GM12892 (cell line): ENCODE measurements at places on chromosomes 3 and 15.

GRCh38 chr3:122030381-122031122 lies 8.5 kb upstream of the ILDR1 start:
- no peak for DNase-seq

GRCh38 chr3:79367066-79367465 lies 400.7 kb downstream of the ROBO1 start:
- no peak for DNase-seq

DNA sequence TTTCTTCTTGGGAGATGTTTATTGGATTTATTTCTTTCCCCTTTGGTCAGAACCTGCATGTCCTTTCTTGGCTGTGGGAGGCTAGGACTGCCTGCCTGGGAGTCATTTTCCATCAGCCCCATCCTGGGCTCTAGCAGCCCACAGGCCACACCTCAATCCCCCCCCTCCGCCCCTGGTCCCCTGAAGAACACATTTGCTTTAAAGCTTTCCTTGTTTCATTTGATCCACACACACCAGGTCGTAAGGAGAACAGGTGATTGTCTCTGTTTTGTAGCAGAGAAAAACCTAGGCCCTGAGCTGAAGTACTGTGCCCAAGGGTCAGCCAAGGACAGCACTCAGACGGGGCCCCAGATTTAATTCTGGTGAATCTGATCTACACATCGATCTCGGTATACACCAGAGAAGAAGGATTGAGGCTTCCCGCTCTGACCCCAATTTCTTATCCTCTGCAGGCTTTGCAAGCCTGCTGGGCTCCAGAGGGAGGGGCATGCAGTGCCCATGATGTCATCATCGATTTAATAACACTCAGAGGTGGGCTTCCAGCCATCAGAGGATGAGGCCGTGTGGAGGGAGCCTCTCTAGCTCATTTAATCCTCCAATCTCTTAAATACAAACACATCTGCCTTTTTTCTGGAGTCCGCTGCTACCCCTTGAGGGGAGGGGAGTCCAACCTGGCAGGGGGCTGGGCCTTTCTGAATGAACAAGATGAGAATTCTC lies 1.7 kb upstream of the CLN6 start:
- no peak for DNase-seq

GRCh38 chr3:46690798-46691197 lies 2.7 kb downstream of the ALS2CL start:
- no peak for DNase-seq

DNA sequence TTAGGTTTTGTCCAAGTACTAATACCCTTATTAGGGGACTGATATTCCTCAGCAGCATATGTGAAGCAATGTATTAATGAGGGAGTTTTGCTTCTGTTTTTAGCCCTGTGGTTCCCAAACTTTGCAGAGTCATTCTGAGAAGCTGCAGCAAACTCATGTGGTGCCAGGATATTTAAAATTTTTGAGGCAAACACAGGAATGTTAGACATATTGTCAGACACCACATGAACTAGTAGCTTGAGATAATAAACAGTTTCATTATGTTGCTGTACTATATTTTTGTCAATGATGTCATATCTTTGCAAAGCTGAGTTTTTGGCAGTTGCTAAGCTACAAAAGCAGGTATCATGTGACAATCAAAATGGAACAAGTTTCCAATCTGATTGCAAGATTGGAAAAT lies 36.6 kb downstream of the ATP6V1A start:
- no peak for DNase-seq

DNA sequence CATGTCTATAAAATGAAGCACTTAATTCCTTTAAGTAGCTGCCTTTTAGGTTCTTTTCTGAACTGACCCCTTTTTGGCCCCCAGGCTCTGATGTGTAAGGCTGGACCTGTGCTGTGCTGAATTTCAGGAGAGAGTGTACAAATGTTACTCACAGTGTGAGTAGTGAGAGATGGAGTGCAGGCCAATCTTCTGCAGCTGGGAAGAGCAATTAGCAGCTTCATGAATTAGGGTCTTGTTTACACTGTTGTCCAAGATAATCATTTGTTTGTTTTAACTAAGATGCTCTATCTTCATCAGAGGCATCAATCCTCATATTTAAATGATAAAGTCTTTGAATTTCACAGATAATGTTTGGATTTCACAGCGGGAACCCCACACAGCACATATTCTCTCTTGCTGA lies 19.4 kb downstream of the ARPP21 start:
- DNase-seq, result no peak

- no peak for DNase-seq
Measured at GRCh38 chr15:74793135-74794028, 11.5 kb downstream of the CSK start.

DNA sequence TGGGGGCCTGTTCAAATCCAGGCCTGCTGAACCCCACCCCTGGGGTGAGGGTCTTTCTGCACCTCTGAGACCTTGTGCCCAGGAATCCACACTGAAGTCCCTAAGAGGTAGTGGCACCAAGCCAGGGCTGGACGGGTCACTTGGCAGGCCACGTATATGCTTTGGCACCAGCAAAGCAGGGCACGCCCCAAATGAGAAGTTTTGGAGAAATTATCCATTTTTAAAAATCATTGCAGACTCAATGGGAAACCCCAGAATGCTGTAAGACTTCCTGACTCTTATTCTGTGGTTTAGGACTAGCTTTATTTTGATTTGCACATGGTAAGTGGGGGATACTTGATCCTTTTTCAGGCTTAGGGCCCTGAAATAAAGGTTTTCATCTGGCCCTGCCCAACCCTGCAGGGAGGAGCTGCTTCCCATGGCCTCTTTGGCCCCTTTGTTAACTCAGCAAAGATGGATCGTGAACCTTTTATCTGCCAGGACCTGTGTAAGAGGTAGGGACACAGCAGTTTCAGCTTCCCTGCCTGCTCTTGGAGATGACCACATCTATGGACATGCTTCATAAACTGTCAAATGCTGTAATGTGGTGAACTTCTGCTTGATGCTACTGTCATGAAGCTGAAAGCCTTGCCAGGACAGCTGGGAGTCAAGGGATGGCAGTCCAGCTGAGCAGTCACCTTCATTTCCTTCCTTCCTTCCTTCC lies 88.0 kb downstream of the HMG20A start:
- no peak for DNase-seq

GRCh38 chr3:113751141-113751540 lies 4.3 kb downstream of the ATP6V1A start:
- no peak for DNase-seq

- no peak for DNase-seq
Measured at GRCh38 chr3:60351481-60351880, 899.8 kb downstream of the FHIT start.

- no peak for DNase-seq
Measured at GRCh38 chr3:64187065-64187959, 38.0 kb downstream of the PRICKLE2 start.

- DNase-seq, result no peak
Measured at GRCh38 chr3:101954936-101955335, 105.6 kb downstream of the NFKBIZ start.

GRCh38 chr15:29925227-29926082 lies 103.2 kb upstream of the TJP1 start:
- DNase-seq, result no peak

- DNase-seq, result no peak
Measured at GRCh38 chr15:44501768-44502366, 35.1 kb upstream of the EIF3J start.

DNA sequence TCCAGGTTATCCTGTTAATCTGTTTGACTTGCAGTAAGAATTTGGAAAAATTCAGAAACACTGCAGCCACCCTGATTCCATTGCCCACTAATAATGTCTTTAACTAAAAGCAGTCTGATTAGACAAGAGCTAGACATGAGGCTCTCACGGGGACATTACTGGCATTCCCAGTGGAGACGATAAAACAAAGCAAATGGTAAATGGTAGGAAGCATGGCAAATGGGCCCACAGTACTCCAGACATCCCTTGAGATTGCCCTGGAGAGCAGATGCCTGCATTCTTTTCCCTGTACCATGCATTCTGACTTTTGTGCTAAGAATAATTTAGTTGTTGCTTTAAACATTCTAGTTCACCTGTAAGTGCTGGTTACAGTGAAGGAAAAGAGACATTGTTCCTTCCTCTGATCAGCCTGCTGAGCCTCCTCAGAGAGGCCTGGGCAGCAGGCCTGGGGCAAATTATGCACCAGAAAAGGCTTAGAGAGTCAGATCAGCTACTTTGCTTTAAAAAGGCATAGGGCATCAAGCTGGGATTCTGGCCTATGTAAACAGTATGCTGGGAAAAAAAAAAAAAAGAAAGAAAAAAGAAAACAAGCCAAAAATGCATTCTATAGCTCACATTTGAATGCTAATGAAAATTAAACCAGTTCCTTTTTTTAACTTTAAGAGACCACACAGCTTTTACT lies 204.6 kb downstream of the GABRG3 start:
- DNase-seq, result no peak

DNA sequence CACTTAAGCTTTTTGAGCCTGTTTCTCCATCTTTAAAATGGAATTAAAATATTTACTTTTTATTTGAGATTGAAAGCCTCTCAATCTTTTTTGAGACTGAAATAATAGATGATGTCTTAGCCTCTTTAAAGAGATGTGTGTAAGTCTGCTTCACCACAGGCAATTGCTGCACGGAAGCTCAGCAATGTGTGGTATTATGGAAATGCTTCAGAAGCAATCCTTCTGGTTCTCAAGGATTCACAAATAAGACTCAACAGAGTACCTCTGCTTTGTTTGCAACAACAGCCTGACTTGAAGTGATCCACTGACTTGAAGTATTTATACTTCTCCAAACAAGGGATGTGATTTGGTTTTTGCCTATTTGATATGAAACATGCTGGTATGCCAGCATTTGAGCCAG lies 332.0 kb upstream of the RASGRP1 start:
- no peak for DNase-seq

DNA sequence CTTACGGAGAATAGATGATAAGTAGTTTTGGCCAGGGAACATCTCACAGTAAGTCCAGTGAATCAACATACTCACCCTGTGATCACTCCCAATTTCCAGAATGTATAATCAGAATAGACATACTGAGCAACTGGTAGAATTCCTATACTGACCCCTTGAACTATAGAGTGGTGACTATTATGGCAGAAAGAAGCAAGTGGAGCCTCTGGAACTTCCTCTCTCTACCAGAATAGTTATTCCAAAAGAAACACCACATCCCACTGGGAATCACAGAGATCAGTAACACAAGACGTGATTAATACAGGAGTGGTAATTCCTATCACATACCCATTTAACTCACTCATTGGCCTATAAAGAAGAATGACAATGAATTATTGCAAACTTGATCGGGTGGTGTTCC lies 50.1 kb upstream of the TRIM42 start:
- DNase-seq, result no peak

DNA sequence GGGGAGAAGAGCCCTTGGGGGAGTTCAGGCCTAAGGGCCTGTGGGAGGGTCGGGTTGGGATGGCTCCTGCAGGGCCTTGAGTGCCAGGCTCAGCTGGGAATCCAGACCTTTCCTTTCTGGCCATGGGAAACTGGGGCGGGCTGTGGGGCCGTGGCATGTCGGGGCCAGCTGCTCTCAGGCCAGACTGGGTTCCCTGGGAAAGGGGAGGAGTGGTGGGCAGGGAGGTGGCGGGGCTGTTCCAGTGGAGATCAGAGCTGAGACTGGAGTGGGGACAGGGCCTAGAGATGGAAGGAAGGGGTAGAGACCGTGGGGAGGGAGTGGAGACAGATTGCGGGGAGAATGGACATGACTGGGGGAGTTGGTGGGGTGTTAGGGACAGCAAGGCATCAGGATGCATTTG lies 20.3 kb downstream of the FBLN2 start:
- DNase-seq, result no peak

DNA sequence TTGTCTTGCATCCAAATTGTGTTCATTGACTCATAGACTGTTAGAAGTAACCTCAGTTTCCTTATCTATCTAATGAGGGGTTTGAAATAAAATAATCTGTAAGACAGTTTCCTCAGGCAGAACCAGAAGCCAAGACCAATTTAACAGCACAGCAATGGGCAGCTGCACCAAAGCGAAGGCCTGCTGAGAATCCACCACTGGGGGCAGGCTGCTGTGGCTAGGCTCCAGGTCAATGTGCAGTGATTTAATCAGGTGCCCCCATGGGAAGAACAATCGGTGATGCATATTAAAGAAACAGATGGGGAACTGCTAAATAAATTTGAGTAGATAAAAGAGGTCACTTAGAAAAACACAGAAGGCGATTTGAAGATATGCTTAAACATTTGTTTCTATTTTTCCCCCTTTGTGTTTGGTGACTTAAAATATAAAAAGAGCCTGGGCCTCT lies 28.0 kb upstream of the TMOD3 start:
- no peak for DNase-seq

DNA sequence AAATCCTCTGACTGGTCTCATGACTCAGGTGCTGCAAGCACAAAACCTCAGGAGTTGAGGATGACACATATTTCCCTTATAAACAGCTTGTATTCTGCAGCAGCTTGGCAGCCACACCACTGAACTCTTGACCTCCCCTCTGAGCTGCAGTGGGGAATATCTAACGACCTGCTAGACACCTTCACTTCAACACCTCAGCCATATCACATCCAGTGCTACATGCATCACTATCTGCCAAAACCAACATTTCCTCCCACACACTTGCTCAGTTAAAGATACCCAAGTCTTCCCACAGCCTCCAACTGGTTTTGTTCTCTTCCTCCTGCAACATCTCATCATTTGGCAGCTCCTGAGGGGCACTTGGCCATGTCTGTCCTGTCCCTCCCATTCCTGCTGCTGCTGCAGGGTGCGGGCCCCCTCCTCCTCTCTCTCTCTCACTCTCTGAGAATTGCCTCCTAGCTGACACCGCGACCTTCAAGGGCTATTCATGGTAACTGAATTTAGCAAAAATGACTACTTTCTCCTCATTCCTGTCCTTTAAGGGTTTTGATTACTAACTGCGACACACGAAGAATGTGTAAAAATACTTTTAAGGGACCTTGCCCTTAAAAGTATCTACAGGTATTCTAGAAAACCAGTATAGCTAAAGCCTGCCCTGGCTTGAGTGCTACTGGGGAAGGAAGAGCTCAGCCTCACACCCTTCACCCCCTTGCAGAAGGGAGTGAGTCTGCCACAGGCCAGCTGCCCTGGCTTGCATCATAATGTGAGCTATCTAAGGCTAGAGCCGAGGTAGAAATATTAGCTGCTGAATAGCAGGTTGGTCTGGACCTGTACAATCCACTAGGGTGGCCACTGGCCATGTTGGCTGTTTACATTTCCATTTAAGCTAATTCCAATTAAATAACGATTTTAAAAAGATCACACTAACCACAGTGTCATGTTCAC lies 5.0 kb upstream of the CCR9 start:
- DNase-seq, result no peak

DNA sequence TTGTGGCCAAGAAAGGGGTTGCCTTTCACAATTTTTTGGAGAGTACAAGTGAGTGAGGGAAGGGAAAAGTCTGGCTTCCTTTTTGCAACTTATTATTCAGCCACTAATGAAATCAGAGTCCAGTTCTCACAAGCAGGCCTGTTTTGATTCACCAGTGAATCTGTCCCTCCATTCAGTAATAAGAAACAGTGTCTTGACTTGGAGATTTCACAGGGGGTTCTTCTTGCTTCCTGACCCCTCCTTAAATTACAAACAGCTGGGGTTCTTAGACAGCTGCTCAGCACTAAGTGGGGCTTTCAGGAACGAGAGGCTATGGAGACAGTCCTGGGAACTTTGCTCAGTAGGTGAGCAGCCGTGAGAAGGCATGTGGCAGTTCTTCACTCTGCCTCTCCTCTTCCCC lies 24.5 kb downstream of the SEMA3G start:
- no peak for DNase-seq

GRCh38 chr3:16982460-16982859 lies 97.7 kb downstream of the PLCL2 start:
- no peak for DNase-seq

GRCh38 chr3:151732861-151733260 lies 866 bp upstream of the AADACL2 start:
- DNase-seq, result no peak
